Pancreas (tissue), 10 donors: ENCODE measurements at places on chromosomes 1 and 21. TPM values are rescaled to one million over a fixed set of nuclear protein-coding genes. Genes with fewer than 3 reads are reported as not detected.

DNA sequence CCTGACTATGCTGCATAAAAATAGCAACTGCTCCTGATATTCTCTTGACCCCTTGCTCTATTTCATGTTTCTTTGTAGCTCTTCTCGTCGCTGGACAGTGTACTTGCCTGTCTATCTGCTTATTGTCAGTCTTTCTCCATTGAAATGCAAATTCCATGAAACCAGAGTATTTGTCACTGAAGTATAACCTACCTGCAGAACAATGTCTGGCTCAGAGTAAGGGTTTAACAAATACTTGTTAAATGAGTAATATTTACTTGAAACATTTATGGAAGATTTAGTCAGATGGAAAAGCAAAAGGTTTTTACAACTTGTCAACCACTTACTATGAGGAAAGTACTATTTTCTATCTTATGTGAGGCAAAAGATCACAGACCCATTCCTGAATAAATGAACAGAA lies 19.9 kb upstream of the ERICH3 start:
- H3K27ac ChIP-seq = no peak overlapping the region
- H3K4me3 ChIP-seq = no peak overlapping the region
- DNase-seq = no peak

- H3K36me3 ChIP-seq = no peaks in the 10 kb centered on the region
- no peak overlapping the region for H3K4me3 ChIP-seq
- no peak overlapping the region for H3K27ac ChIP-seq
- H3K27me3 ChIP-seq = no peaks in the 10 kb centered on the region
- no peaks in the 10 kb centered on the region for H3K4me1 ChIP-seq
These were observed 25.0 kb downstream of the PTPN22 start for GRCh38 chr1:113846391-113847035.

DNA sequence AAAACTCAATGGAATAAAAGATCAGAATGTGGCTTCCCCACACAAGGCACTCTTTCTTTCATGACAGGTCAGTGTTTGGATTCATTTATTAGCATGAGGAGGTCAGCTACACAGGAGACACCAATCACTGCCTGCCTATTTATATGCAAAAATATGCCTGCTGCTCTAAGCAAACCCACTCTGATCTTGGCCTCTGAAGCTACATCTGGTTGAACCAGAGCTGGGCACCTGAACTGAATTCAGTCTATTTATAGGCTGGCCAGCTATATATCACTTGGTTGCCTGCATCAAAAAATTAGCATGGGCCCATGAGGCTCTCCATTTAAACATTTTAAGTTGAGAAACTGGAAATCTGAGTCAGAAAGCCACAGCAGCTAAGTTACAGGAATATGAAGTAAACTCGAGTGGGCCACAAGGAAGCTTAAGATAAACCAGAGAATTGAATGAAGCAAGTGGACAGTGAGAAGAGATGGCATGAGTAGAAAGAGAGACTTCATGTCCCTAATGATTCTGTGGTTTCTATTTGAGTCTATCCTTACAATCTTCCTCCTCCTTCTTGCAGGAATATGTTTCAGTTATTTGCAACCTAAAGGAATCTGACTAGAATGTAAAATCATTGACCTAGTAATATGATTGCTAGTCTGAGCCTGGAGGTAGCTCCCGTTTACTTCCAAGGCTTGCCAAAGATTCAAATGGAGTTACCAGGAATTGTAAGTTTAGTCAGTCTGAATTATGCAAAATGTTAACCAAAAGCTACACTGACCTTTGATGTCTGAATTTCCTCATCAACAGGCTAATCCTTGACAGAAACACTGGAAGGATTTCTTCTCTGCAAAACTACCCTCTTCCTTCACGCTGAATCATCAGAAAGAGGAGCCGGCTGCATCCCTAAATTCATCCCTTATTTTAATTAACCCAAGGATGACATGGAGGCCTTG lies 17.7 kb downstream of the DDAH1 start:
- no peak for DNase-seq
- H3K4me3 ChIP-seq = no peak overlapping the region
- H3K27ac ChIP-seq = no peak overlapping the region
- no peaks in the 10 kb centered on the region for H3K27me3 ChIP-seq
- no peaks in the 10 kb centered on the region for H3K36me3 ChIP-seq

DNA sequence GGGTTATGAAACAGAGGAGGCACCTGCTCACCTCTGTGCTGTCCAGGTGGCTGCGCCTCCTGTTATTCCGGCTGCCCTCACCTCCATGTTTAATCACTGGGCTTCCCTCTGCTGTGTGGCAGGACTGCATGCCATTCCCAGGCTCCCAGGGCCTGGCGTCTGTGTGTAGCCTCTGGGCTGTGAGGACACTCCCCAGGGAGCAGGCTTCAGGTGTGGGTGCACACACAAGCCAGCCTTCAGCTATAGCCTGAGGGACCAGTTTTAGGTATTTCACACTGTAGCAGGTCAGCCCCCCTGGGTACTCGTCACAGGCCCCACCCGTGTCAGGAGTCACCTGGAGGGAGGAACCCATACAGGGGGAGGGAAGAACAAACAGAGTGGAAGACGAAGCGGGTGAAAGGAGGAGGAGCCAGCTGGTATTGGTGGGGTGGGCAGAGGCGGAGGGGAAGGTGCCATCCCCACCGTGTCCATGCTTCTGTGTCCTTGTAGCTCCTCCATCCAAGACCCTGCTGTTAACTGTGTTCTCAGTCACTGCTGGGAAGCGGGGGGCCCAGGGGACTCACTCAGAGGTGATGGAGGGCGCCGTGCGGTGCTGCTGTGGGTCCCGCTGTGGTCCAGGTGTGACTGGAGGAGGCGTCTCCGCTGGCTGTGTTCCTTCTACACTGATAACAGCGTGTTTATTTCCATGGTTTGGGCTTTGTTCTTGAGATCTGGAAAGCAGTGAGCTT lies 158.6 kb downstream of the PGBD5 start:
- peak overlapping the region; percentile 47 for H3K27ac ChIP-seq
- no peak for DNase-seq
- H3K4me3 ChIP-seq = no peak overlapping the region
- H3K4me1 ChIP-seq = peaks cover 8% of the 10 kb centered on the region
- H3K27me3 ChIP-seq = no peaks in the 10 kb centered on the region

DNA sequence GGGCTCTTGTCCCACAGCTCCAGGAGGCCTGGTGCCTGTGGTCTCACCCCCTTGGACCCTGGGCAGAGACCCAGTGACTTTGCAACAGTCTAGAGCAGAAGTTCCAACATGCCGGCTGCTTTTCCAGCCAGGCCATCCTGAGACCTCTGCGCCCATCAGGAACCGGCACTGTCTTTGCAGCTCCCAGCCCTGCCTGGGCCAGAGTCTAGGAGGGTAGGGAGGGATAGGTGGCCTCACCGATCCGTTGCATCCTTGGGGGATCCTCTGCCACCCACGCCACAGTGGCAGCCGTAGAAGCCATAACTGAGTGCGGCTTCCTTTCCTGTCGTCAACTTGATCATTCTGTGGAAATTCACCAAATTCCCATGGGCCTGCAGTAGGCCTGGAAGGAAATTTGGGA lies 1.3 kb downstream of the PLA2G2A start:
- no peak for DNase-seq
- no peaks in the 10 kb centered on the region for H3K36me3 ChIP-seq
- no peaks in the 10 kb centered on the region for H3K27me3 ChIP-seq
- H3K4me1 ChIP-seq = peaks cover 7% of the 10 kb centered on the region
- H3K4me3 ChIP-seq = no peak overlapping the region
- no peak overlapping the region for H3K27ac ChIP-seq

DNA sequence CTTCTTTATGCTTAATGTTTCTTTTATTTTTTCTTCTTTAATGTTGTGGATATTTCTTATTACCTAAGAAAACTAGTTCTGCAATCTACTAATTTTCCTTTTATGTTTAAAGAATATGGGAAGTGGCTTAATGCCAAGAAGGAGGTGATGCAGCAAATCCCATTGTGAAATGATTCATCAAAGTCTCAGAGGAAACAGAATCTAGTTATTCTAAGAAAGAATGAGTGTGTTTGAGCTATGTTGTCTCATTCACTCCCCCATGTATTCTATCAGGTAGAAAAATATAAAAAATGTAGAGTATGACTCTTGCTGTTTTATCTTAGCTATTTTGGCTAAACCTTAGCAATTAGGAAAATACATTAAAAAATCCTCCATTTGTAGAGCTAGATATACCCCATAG lies 659.9 kb upstream of the RGS18 start:
- no peaks in the 10 kb centered on the region for H3K27me3 ChIP-seq
- no peaks in the 10 kb centered on the region for H3K36me3 ChIP-seq

GRCh38 chr1:100883963-100884362 lies 10.7 kb downstream of the EXTL2 start:
- no peak for DNase-seq
- H3K4me1 ChIP-seq = no peaks in the 10 kb centered on the region
- no peaks in the 10 kb centered on the region for H3K27me3 ChIP-seq
- no peaks in the 10 kb centered on the region for H3K36me3 ChIP-seq
- H3K27ac ChIP-seq = no peak overlapping the region

GRCh38 chr1:208500375-208500774 lies 256.2 kb upstream of the PLXNA2 start:
- H3K36me3 ChIP-seq = no peaks in the 10 kb centered on the region
- no peak overlapping the region for H3K27ac ChIP-seq
- H3K27me3 ChIP-seq = no peaks in the 10 kb centered on the region
- no peak for DNase-seq

DNA sequence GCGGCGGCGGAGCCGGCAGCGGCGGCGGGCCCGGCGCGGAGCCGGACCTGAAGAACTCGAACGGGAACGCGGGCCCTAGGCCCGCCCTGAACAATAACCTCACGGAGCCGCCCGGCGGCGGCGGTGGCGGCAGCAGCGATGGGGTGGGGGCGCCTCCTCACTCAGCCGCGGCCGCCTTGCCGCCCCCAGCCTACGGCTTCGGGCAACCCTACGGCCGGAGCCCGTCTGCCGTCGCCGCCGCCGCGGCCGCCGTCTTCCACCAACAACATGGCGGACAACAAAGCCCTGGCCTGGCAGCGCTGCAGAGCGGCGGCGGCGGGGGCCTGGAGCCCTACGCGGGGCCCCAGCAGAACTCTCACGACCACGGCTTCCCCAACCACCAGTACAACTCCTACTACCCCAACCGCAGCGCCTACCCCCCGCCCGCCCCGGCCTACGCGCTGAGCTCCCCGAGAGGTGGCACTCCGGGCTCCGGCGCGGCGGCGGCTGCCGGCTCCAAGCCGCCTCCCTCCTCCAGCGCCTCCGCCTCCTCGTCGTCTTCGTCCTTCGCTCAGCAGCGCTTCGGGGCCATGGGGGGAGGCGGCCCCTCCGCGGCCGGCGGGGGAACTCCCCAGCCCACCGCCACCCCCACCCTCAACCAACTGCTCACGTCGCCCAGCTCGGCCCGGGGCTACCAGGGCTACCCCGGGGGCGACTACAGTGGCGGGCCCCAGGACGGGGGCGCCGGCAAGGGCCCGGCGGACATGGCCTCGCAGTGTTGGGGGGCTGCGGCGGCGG lies 1.0 kb downstream of the ARID1A start:
- peak overlapping the region; percentile 96 for H3K27ac ChIP-seq
- no peaks in the 10 kb centered on the region for H3K27me3 ChIP-seq
- H3K4me1 ChIP-seq = peaks cover 39% of the 10 kb centered on the region
- DNase-seq = peak; percentile 43

The PDC gene
- not detected for total RNA-seq

The TCHHL1 gene
- total RNA-seq = not detected
